Mesendoderm (in vitro differentiated cells): ENCODE measurements at places on chromosomes 2 and 18.

DNA sequence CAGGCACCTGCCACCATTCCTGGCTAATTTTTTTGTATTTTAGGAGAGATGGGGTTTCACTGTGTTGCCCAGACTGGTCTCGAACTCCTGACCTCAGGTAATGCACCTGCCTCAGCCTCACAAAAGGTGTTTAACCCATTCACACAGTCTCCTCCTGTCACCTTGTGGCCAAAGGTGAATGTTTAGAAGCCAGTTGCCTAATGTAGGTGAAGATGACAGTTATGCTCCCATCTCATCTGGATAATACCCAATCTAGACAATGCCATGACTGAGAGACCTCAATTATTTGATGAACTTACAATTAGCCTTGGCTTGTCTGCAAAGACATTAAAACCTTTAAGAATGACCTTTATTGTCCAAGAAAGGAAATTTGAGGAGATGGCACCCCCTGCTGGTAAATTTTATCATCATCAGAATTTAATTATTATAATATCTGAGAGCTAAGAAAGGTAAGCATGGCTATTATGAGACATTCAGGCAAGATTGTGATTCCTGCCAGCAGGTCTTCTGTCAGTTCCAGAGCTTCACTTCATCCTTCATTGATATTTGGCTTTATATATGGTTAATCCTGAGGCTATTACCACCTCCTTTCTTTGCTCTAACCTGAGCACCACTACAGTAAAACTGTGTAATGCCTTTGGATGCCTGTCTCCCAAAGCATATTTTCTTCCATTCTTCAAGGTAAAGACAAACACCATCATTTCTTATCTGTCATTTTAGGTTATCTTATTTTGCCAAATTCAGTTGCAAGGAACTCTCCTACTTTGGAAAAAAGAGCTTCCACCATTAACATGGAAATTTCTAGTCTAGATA is 117.6 kb downstream of the FAM124B start:
- DNase-seq: peak; percentile 79

- peak; percentile 55 for DNase-seq
Observed at GRCh38 chr2:240991378-240992263, 6.8 kb upstream of the SNED1 start.

- DNase-seq: peak; percentile 79
Observed at GRCh38 chr18:9708057-9708433, at the start of gene RAB31. Gene RAB31, plus strand, starts transcription at chr18:9708301. Its CDS starts 105 bp downstream, at chr18:9708406.

DNA sequence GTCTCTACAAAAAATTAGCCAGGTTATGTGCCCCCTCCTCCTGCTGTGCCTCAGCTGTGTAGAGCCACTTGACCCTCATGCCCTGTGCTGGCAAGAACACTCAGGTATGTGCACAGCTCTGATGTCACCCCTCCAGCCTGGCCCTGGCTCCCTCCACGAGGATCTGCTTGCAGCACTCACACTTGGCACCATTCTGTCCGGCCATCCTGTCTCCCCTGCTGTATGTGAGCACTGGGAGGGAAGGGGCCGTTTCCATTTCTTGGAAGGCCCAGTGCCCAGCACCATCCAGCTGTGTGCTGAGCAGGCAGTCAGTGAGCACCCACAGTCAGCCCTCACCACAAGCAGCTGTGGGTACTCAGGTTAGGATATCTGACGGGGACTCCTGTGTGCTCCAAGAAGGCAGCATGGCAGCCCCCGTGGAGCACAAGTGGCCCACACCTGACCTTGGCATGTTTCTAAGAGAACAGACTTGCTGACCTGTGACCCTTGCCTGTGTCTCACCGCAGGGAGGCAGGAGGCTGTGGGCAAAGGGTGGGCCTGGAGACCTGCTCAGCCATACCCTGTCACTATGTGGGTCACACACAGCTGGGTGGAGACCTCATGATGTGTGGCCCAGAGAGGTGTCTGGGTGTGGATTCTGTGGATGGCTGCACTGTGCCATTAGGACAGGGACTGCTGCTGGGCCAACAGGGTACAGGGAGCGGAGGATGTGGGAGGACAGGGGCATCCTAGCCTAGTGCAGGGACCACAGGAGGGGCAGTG is 31.5 kb downstream of the USP34 start:
- no peak for DNase-seq

DNA sequence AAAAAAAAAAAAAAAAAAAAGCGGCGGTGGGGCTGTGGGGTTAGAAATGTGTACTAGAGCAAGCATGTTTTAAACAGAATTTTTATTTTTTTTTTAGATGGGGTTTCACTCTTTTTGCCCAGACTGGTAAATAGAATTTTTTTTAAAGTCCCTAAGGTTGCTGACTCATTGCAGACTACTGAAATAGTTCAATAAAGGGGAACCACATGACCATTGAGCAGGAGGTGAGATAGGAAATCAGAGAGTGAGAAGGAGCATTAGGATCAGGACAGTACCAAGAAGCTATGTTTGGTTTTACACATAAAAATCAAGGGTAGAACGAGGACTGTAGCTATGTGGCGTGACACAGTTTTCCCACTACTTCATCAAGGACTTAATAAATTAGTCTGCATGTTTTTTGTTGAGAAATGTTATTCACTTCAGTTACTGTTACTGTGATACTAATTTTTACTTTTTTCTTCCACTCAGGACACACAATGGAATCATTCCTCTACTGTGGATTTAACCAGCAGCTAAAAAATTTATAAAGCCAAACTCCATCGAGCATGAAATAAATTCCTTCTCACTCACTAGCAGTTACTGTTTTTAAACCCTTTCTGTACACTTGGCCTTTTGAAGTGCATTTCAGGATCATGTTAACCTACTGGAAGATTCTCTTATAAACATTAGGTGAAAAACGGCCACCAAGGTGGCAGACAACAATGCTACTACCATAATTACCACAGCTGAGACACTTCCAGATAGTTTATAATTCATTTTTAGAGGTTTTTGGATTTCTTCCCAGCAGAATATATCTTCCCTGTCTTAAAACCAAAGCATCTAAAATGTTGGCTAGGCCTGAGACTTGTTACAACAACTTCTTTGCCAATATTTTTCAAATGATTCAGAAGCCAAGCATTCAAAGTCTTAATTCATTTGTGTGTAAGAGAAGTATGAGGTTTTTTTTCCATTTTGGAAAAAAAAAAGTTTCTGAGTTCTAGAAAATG is 33.2 kb downstream of the LAMA1 start:
- no peak for DNase-seq
